Caco-2 (cell line): ENCODE measurements at places on chromosomes 7 and 10. TPM values are rescaled to one million over a fixed set of nuclear protein-coding genes. Genes with fewer than 3 reads are reported as not detected.

DNA sequence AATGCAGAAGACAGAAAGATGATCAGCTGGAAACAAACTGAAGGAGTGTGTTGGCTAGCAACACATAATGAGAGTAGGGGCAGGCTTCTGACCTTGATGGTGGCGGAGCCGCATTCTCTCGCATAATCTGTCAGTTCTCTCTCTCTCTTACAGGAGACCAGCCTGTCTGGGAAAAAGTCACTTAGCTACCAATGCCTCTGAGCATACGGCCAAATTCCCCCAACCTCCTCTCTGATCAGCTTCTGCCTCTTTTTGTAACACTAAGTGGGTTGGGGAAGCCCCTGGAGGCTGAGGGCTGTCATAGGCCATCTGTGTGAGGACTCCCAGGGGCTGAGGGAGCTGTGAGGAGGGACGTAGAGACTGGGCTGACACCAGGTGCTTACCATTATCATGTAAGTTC lies 104.6 kb downstream of the HIPK2 start:
- no peak overlapping the region for H3K4me3 ChIP-seq
- H3K4me1 ChIP-seq = peaks cover 16% of the 10 kb centered on the region
- H3K36me3 ChIP-seq = no peaks in the 10 kb centered on the region
- no peaks in the 10 kb centered on the region for H3K27me3 ChIP-seq

- H3K4me1 ChIP-seq = no peaks in the 10 kb centered on the region; the same call in 1 of the 2 replicates
- H3K27ac ChIP-seq = no peak overlapping the region
- no peaks in the 10 kb centered on the region for H3K36me3 ChIP-seq
These were observed 59.6 kb downstream of the TMEM270 start for GRCh38 chr7:73920406-73921134.

- H3K27ac ChIP-seq = no peak overlapping the region
- H3K27me3 ChIP-seq = no peaks in the 10 kb centered on the region; the same call in 1 of the 2 replicates
- H3K4me1 ChIP-seq = no peaks in the 10 kb centered on the region
- no peaks in the 10 kb centered on the region for H3K36me3 ChIP-seq
These were observed 47.1 kb downstream of the ADRA2A start for GRCh38 chr10:111123883-111124282.

- H3K27me3 ChIP-seq = no peaks in the 10 kb centered on the region
- no peak for DNase-seq
- no peaks in the 10 kb centered on the region for H3K36me3 ChIP-seq
- H3K4me3 ChIP-seq = no peak overlapping the region
These were observed 118.2 kb downstream of the ST7 start for GRCh38 chr7:117071551-117071950.

GRCh38 chr7:23691320-23691719 lies 11.3 kb downstream of the FAM221A start:
- H3K36me3 ChIP-seq = no peaks in the 10 kb centered on the region; the same call in 1 of the 2 replicates
- DNase-seq = no peak
- no peak overlapping the region for H3K27ac ChIP-seq
- no peak overlapping the region for H3K4me3 ChIP-seq
- H3K4me1 ChIP-seq = no peaks in the 10 kb centered on the region
- no peaks in the 10 kb centered on the region for H3K27me3 ChIP-seq

- no peak overlapping the region for H3K4me3 ChIP-seq
- H3K27ac ChIP-seq = no peak overlapping the region
- no peak for DNase-seq
- H3K4me1 ChIP-seq = no peaks in the 10 kb centered on the region
- H3K27me3 ChIP-seq = peaks cover 3% of the 10 kb centered on the region; the same call in 1 of the 2 replicates
These were observed 209.4 kb downstream of the CELF2 start for GRCh38 chr10:11227103-11227502.

- no peaks in the 10 kb centered on the region for H3K4me1 ChIP-seq
- no peak overlapping the region for H3K27ac ChIP-seq
- peaks cover 2% of the 10 kb centered on the region for H3K27me3 ChIP-seq
- H3K4me3 ChIP-seq = no peak overlapping the region
- no peaks in the 10 kb centered on the region for H3K36me3 ChIP-seq
These were observed 302.4 kb downstream of the PTEN start for GRCh38 chr10:88165849-88166271.

WAC gene
- 196 TPM in 2 replicates for total RNA-seq

DNA sequence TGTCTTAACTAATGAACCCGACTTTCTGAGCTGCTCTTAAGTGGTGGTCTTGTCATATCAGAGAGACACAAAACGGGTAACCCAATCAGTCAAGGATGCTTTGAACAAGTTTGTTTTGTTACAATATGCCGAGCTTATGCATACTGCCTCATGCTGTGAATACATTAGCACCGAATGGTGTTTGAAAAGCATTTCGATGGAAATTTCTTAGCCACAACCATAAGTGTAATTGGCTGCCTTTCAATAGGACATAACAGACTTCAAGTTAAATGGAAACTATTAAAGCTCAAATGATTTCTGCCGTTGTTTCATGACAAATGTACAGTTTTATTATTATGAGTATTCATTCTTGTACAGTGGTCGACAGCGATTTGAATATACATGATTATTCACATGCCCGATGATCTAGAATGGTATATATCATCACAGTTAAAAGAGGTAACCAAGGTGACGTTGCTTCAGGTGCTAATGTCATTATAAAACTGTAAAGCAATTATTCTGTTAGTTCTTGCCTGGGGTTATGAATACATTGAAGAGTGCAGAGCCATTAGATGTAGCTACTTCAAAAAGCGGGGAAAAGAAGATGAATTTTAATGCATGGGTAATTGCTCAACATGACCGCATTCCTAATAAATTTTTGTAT lies 118.8 kb downstream of the EBF3 start:
- no peak overlapping the region for H3K4me3 ChIP-seq
- 0 out of 2 replicates have a peak, but pooled peaks cover 1% of the 10 kb centered on the region for H3K27me3 ChIP-seq
